ENCODE measurements at places on chromosomes 3 and 15.

- no peak for DNase-seq
Measured at GRCh38 chr15:60419753-60420152, 22.0 kb upstream of the ANXA2 start.

- no peak for DNase-seq
Measured at GRCh38 chr3:120435621-120436020, 15.2 kb downstream of the FSTL1 start.

GRCh38 chr3:133038731-133039375 lies 662 bp downstream of the TMEM108 start:
- DNase-seq = no peak

DNA sequence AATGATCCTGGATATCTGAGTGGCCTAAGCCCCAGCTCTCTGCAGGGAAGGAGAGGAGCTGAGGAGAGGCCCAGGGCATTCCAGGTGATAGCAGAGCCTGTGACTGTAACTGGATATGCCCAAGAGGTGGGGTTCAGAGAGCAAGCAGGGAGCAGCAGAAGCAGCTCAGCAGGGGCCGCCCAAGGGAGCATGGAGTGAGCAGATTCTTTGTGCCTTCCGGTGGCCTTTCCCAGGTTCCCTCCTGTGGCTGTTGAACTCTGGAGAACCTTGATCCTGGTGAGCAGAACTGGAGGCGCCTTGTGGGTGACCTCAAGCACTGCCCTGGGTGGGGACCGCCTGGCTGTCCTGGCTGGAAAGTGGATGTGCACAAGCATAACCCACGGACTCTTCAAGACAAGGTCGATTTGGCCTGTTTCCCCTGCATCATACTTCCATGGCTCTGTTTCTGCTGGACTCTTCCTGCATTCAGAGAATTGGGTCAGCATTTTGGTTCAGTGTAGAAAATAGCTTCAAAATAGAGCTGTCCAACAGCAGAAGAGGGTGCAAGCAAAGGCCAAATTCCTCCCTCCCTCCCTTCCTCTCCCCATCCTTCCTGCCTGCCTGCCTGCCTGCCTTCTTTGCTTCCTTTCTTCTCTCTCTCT lies 76.1 kb downstream of the ARNT2 start:
- no peak for DNase-seq

DNA sequence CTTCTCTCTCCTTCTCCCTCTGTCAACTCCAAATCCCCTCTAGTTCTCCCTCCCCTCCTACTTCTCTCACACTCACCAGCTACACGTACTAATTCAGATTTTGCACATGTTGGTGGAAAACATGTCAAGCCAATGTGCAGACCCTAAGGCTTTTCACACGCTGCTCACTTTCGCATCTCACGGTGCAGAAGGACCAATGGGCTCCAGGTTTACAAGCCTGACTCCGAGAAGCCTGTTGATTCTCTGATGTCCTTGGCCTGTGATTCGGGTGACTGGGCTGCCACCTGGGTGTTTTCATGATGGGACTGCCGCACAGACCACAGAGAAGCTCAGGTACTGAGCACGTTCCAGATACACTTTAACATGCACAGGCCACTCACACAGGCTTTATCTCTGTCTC lies 3.7 kb downstream of the FOXL2NB start:
- no peak for DNase-seq

- DNase-seq = no peak
Measured at GRCh38 chr3:125119752-125120378, 64.1 kb upstream of the HEG1 start.

GRCh38 chr15:45521596-45522327 lies 793 bp downstream of the SLC30A4 start:
- DNase-seq = peak; percentile 13

DNA sequence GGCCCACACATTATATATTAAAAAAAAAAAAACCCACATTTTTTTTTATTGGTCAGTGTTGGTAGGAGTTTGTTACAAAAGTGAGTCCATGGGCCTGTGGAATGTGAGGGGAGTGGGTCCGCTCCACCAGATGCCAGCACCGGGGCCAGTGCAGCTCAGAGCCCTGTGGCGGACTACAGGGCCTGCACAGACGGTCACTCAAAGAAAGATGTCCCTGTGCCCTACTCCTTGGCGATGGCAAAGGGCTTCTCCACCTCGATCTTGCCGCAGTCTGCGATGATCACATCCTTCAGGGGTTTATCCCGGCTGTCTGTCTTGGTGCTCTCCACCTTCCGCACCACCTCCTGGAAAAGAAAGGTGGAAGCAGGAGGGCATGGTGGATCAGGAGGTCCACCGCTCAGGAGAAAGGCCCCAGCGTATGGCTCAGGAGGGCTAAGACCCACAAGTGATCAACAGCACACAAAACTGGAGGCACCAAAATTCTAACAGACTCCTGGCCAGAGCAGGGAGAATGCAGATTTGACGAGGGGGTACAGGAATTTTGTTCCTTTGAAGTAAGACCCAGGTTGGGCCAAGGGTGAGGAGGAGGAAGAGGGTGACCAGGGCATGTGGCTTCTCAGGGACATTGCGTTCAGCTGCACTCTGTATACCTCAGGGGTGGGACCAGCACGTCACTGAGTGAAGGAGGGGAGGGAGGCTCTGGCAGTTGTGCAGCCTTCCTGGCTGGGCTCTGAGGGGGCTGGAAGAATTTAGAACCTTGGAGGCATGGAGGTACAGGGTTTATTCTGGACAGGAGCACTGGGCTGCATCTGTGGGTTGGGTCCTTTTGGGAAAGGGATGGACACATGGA lies 4.5 kb downstream of the SNX22 start:
- DNase-seq = no peak

- DNase-seq = no peak
Measured at GRCh38 chr3:111967651-111968274, 11.1 kb upstream of the ABHD10 start.

DNA sequence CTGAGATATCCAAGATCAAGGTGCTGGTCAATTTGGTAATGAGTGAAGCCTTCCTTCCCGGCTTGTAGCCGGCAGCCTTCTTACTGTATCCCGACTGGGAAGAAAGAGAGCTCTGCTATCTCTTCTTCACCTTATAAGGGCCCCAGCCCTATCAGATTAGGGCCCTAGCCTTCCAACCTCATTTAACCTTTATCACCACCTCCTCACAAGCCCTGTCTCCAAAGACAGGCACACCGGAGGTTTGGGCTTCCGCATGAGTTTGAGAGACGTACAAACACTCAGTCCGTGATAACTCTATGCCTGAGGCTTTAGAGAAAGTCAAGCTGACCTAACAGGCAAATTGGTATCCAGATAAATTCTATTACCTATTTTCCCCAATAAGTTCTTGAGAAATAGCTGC lies 243.9 kb downstream of the OPA1 start:
- no peak for DNase-seq

DNA sequence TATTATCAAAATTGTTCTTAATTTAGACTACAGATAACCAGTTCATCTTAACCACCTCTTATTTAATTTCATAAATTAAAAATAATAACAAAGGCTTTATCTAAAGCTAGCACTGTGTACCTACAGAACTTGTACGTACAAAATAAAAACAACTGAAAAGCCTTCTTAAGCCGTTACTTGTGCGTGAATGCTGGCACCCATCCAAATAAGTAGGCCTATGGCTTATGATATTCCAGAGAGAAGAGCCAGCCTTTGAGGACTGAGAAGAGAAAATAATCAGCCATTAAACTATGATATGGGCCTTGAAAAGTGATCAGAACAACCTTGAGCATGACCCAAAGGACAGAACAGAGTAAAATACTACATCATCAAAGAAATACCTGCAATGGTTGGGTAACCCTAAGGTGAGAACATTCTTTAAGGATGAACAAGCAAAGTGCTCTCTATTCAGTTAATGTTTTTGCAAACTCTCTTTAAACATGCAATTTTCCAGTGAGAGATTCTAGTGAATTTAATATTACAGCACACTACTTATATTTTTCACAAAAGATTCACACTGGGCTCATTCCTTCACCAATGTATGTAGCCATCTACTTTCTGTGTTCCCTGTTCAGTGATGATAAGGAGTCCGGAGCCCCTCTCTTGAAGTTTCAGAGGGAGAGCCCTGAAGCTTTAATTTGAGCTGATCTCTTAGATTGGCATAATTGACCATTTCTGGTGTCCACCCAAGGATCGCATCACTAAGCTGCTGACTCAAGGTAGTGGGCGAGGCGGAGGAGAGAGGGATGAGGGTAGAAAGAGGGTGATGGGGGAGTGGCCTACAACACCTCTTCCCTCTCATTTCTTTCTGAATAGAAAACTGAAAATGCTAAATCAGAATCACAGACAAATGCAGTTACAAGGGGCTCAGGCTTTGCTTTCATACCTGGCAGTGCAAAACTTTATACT lies 7.7 kb upstream of the ACTC1 start:
- DNase-seq = no peak

DNA sequence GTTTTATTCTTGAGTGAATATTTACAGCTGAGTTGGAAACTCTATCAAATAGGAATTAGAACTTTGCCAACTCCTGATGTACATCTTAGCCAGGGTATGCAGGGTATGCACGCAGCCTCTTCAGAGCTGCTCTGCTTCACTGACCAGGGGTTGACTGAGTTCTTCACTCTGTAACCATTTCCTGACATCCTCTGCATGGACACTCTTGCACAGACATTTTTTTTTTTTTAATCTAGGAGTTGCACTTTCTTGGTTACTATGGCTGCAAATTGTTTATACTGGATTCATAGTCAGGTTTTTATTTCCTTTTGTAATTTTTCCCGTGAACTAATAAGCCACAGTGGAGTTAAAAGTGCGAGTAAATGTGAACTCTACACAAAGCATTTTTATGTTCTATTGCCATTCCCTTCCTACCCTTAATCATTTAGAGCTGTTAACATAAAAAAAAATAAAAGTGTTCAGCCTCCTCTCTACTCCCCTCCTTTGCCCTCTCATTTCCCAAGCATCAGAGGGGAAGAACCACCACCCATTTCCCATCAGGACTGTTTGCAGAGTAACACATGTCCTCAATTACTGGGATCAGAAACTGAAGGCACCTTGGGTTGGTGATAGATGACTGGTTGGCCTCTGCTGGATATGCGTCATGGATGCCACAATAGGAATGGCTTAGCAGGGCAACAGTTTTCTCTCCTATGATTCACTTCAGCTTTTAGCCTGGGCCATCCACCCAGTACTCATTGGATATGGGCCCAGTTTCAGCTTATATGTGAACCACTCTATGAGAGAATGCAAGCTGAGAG lies 54.0 kb downstream of the DUT start:
- DNase-seq = no peak

GRCh38 chr15:63972801-63973200 lies 73.5 kb downstream of the DAPK2 start:
- DNase-seq = no peak

DNA sequence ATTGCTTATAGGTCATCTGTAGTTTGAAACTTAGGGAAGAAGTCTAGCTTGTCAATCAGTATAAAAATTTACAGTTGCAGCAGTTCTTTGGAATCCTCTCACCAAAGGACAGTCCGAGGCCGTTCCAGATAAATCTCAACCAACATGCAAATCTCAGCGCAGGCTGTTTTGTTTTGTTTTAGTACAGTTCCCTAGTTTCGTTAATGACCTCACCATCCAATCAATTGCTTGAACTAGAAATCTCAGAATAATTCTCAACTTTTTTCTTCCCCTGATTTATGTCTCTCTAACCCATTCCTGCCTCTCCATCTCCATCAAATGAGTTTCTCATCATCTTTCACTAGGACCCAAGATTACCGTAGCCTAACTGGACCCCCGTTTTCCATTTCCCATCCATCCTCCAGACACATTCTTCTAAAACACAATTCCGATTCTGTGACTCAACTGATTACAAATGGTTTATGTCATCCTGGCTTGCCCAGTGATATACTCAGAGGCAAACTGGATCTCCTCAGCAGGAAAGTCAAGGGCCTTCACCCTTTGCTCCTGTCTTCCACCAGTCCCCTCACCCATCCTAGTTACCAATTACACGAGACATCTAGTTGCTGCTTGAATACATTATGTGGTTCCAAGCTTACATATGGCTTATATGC lies 1.3 kb downstream of the SMCO1 start:
- no peak for DNase-seq

DNA sequence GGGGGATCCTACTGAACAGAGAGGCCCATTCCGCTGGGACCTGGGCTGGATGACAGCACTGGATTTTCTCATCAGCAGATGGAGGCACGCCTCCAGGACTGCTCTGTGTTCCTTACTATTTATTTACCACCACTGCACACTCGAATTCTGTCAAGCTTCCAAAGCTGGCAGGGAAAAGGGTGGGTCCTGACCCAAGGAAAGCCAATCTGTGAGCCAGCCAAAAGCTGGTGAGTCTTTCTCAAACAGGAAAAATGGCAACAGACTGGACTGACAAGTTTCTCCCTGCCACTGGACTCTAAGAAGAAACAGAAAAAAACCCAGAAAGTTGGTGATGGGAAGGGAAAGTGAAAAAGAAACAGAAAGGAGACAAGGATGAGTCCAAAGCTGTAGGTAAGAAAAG lies 37.8 kb downstream of the CD47 start:
- DNase-seq = no peak

DNA sequence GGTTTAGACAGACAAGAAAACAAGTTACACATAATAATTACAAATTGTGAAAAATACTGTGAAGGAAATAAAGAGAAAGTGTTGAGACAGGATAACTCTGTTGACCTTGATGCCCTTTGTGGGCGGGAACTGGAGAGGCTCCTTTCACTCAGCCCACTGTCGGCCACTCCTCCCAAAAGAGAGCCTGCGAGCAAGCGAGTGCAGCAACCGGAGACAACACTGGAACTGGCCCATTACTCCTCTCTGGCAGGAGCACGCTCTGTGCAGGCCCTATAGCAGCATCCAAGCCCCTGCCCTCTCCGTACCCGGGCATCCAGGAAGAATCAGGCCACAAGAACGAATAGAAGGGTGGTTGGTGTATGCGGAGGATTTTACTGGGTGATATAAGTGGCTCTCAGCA lies 16.2 kb upstream of the DUT start:
- no peak for DNase-seq

Measured in HuH-7.5 (cell line).